Smooth muscle cell of the brain vasculature (primary cell): ENCODE measurements at places on chromosomes 5 and 9.

GRCh38 chr9:132632413-132633129 lies 37.2 kb downstream of the DDX31 start:
- DNase-seq: no peak

DNA sequence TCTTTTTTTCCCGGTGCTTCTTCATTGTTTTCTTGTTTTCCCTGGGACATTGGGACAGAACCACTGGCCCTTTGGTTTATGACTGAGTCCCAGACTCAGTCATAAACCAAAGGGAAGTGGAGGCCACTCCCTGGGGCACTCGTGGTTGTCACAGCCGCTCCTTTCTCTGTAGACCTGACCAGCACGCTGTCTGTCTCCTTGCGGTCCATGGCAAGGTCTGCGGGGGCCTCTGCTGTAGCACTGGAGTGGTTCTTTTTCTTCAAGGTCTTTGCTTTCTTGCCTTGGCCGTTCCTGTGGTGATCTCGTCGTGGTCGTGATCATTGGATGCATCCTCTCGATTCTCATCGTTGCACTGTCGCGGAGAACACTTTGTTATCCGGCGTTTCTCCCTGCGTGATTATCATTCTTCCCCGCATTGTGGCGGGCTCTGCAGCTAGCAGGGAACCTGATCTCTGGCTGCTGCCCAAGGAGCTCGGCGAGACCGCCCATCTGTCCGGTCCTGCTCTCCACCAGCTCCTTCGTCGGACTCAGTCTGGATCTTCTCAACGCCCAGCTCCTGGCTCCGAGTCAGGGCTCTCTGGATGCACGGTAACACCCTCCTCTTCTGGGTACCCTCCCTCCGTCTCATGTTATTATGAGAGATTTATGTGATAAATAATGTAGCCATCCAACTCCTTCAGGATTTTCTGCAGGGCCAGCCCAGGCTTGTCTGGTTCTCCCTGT lies 43.5 kb upstream of the MPDZ start:
- no peak for DNase-seq

- DNase-seq: no peak
Observed at GRCh38 chr5:151570512-151571269, 20.4 kb downstream of the FAT2 start.

GRCh38 chr9:116572095-116572748 lies 114.9 kb upstream of the TRIM32 start:
- DNase-seq: peak; percentile 67

GRCh38 chr5:135034236-135034962 lies 371 bp upstream of the PITX1 start:
- DNase-seq: no peak

DNA sequence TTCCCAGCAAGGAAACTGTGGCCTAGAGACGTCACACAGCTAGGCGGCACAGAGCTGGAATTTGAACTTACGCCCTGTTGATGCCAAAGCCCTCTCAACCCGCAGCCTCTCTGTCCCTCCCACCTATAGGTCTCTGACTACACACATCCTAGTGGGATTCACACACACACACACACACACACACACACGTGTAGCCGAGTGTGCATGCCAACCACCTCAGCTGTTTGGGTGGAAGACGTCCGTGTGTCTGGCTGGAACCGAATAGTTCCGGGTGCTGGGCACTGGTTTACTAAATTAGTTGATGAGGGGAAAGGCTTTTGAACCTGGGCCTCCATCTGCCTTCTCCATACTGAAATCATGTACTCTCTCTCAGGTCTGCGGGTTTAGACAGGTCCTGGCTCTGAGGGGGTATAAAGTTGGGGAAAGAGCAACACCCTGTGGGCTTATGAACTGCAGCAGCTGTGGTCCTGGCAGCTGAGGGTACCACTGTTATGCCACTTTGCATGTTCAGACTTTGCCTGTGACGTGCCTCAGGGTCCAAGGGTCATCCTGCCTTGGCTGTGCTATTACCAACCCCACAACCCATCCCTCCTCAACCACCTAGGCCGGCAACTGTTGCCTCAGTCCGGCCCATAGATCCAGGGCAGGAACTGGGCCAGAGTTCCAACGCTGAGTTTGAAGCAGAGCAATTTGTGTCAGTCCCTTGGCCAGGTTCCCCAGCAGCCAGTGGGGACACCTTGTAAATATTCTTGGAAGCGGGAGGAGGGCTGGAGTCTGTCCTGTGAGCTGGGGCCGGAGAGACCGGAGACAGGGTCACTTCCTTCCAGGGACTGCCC lies 50.5 kb downstream of the PSD2 start:
- DNase-seq: no peak

- no peak for DNase-seq
Observed at GRCh38 chr9:70563431-70564204, 149.2 kb upstream of the KLF9 start.

DNA sequence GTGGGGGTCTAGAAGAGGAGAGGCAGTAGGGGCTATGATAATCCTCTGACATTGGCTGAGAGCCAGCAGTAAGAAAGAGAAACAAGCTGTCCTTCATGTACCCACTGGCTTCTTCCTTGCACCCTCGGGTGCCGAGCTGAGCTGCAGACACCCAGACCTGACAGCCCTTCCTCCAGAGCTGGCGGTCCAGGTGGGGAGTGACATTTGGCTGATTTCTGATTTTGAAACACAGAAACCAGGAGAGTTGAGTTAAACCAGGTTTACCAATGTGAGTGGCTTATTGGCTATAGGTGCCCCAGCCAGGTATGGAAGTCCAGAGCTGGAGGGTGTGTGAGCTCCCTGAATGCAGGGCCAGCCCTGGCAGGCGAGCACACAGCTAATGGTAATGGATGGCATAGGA lies 59.2 kb downstream of the GADD45G start:
- no peak for DNase-seq

DNA sequence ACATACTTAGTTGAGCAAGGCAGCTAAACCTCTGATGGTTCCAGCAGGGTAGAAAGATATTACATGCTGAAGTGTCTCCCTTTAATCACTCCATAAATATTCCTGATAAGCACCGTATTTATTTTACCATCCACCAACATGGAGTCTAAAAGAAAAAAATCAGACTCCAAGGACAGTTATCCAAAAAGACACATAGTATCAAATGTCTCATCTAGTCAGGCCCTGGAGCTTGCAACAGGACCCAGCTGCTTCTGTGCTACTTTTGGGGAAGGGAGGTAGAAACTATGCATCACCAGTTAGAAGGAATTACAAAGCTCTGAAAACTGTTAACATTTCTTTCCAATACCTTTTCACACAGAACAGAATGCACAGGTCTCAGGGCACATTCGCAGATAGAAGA lies 88.1 kb downstream of the S1PR3 start:
- DNase-seq: no peak

- DNase-seq: no peak
Observed at GRCh38 chr9:19231126-19231903, 822 bp downstream of the DENND4C start.

DNA sequence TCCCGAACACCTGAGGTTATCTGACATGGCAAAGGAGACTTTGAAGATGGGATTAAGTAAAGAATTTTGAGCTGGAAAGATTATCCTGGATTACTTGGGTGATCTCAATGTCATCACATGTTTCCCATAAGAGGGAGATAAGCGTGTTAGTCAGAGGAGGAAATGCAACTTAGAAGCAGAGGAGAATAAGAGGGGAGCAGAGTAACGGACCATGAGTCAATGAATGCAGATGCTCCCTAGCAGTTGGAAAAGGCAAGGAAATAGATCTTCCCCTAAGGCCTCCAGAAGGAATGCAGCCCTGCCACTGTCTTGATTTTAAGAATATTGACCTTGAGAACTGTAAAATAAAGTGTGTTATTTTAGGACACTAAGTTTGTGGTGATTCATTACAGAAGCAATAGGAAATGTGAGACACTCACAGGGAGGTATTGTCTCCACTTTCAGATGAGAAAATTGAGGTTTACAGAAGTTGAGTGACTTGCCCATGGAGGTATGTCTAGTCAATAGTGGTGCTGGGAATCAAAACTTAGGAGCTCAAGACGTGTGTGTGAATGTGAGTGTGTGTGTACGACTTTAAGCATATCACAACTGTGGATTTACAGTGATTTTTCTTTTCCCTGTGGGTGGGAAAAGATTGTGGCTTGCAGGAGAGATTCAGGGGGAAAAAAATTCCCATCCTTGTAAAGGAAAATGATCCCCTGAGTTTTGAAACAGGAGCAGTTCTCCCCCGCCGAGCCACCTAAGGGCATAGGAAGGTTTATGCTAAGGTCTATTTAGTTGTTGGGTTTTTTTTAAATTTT lies 125.3 kb downstream of the TRIM32 start:
- DNase-seq: no peak

GRCh38 chr5:53381-54174 lies 38.4 kb upstream of the PLEKHG4B start:
- no peak for DNase-seq

- DNase-seq: no peak
Observed at GRCh38 chr9:37082214-37082765, 38.1 kb upstream of the ZCCHC7 start.

DNA sequence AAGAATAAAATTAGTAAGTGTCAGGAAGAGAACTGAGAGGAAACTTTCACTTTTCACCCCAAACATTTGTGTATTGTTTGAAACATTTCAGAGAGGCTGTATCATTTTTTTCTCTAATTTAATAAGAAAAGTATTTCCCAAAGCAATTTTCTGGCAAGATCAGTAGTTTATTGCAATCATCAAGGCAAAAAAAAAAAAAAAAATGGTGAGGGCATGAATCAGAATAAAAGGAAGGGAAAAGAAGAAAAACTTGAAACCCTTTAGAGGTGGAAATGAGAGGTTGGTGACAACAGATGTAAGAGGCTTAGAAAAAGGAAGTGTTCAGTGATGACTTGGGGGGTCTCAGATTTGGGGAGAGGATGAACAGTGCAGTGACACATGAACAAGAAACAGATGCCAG lies 13.3 kb downstream of the SHC3 start:
- DNase-seq: no peak

DNA sequence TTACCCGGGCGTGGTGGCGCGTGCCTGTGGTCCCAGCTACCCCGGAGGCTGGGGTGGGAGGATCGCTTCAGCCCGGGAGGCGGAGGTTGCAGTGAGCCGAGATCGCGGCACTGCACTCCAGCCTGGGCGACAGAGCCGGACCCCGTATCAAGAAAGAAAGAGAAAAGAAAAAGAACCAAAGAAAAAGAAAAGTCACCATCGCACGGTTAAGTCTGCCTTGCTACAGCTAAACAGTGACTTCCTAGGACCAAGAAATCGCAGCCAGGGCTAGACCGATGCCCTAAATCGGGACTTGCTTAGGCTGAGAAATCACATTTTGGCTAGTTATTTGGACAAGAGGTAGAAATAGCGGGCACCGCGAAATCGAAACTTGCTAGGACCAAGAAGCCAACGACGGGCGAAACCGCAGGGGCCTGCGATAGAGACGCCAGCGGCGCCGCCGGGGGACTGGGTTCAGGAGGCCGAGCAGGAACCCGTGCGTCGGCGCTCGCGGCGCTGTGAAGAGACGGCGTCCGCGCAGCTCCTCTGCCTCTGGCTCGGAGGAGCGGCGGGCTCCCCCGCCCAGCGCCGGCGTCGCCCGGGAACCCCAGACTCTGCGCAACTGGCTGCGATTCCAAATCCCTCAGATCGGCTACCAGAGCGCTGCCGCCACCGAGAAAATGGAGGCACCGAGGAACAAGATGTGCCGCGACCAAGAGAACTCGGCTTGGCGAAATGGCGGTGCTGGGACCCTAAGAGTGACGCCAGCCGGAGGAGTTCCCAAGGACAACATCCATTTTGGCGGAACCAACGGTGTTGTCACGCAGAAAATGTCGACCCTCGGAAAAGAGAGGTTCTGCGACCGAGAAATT lies 26.1 kb upstream of the ANXA2R start:
- peak; percentile 32 for DNase-seq

DNA sequence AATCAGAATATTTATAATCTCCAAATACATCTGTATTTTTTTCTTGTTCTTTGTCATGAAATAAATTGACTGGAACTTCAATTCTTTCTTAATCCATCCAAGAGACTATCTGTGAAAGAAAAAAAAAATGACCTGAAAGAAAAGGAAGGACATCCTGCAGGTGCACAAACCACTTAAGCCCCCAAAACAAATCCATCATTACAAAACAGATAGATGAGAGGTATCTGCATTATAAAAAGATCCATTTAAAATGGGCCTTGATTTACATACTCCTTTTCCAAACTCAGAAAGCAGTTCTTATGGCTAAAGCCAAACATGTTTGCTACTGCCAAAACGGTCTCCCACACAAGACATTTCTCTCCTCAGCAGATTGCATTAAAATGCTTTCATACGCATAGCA lies 85.5 kb downstream of the ELAVL2 start:
- DNase-seq: no peak

- no peak for DNase-seq
Observed at GRCh38 chr5:65742565-65743231, 20.7 kb downstream of the NLN start.

GRCh38 chr9:95055851-95056551 lies 261.5 kb downstream of the FANCC start:
- peak; percentile 29 for DNase-seq
